ENCODE measurements at places on chromosomes 5 and 9.

DNA sequence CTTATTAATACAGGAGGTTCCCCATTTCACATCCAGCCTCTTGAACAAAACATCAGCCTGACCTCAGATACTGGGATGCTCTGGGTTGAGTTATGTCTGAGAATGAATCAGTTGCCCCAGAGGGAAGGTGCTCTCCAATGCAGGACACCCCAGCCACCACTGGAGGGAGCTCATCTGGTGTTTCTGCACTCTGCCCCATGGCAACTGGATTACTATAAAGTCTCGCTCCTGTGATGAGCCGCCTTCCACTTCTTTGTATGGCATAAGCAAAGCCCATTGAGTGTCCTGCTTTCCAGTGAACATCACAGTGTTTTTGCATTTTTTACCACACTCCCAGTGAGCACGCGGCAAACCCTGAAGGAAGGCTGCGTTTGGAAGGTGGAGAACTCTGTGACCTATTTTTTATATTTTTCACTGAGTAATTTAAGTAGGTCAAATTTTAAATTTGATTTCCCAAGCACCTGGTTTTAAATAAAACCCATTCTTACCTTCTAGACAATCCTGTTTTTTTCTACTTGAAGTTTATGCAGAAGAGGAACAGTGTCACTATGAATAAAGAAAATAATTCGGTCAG is 176.9 kb upstream of the WWC1 start:
- DNase-seq: peak; percentile 64

GRCh38 chr5:151038801-151039238 is 18.4 kb downstream of the GPX3 start:
- no peak for DNase-seq

GRCh38 chr9:133882849-133883755 is 109.0 kb downstream of the VAV2 start:
- DNase-seq: no peak

DNA sequence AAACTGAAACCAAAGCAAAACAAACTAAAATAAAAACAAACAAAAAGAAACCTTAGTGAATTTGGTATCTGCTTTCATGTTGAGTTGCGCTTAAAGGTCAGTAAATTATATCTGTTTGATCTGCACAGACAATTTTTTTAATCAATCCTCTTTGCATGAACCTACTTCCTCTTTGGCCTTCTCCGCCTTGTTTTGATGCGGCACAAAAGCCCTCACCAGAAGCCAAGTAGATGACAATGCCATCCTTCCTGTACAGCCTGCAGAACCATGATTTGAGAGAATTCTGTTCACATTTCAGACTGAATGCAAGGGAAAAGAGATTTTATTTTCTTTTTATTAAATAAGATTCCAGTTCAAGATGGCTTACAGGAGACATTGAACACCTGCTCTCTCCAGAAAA is 473.6 kb upstream of the FTMT start:
- DNase-seq: no peak

DNA sequence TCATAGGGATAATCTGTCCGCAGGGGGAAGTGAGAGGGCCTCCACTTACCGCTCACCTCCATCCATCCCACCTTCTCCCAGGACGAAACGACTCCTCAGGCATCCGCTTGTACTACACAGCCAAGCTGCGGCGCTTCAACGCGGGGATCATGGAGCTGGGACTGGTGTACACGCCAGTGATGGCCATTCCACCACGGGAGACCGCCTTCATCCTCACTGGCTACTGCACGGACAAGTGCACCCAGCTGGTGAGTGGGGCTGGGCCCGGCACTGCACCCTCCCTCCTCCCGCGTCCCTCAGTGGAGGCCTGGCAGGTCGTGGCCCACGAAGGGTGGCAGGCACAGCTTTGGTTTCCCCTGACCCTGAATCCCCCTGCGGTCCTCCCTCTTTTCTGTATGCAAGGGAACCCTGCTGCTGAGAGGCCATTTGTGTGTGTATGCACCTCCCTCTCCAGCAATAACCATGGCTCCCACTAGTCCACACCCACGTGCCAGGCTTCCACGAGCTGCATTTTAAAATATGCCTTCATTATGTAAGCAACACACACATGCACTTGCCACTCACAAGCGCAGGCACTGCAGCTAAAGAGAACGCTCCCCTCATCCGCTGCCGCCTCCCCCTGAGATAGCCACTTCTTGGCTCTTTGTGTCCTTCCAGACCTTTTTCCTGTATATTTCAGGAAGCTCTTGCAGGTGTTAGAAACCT is 11.8 kb downstream of the DBH start:
- no peak for DNase-seq

DNA sequence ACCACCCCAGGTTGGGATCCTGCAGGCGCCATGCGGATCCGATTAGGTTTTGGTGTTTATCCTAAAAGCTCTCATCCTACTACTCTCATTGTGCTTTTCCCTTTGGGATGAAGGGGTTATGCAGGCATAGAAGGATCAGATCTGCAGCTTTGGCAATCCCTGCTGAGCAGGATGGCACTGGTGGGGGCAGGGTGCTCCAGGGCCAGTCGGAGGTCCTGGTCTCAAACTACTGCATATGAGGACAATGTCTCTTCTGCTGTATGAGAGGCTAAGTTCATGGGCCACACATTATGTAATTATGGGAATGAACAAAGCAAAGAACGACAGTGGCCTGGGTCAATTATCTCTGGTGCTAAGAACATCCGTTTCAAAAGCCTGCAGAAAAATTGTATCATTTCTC is 334.2 kb downstream of the IRX1 start:
- DNase-seq: no peak

DNA sequence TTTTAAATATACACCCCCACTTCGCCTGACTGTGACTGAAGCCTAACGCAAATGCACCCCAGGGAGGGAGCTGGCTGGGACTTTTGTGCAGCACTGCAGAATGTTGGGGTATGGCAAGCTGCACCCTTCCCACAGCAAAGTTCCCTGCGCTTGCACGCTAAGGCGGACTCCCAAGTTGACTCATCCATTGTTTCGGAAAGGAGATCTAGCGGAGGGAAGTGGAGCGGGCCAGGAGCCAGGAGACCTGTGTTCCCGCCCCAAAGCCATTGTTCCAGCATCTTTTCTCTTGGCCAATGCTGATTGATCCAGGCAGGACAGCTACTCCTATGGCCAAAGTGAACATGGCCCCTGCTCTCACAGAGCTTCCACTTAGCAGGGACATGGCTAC is 202.9 kb downstream of the AOPEP start:
- no peak for DNase-seq

GRCh38 chr5:59371525-59372127 is 521.9 kb downstream of the PDE4D start:
- DNase-seq: no peak

DNA sequence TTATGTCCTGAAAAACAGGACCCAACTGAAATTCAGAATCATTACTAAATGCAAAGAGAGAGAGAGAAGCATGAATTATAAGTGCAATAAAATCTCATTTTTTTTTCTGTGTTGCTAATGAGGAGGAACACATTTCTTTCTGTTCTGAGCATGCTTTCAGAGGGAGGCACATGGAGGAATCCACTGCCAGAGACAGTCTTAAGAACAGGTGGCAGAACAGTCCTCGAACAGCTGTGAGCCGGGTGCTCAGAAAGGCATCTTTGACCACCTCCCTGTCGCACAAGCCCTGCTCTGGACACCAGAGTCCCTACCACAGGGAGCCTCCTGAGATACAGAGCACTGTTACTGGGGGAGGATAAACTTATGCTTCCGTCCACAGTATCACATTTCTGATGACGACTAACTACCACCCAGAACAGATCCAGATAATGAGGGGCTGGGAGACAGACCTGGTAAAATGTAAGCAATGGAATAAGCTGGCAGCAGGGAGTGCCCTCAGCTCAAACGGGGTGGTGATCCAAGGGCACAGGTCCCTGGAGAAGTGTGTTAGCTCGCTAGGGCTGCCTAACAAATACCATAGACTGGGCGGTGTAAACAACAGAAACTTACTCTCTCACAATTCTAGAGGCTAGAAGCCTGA is 134.0 kb downstream of the SLC1A3 start:
- DNase-seq: peak; percentile 18

DNA sequence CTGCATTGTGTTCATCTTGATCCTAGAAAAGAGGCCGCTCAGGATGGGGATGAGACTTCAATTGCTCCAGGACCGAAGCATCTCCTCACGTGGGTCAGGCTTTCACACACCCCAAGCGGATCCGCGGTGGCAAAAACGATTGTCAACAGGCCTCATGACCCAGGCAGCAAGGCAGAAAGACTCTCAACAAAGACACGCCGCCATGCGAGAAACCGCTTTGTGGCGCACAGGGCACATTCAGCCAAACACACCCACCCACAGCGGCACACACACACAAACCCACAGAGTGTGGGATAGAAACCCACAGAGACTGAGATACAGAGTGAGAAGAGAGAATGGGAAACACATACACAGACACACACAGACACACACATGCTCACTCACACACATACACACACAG is 483.4 kb downstream of the SPATA31A7 start:
- no peak for DNase-seq

DNA sequence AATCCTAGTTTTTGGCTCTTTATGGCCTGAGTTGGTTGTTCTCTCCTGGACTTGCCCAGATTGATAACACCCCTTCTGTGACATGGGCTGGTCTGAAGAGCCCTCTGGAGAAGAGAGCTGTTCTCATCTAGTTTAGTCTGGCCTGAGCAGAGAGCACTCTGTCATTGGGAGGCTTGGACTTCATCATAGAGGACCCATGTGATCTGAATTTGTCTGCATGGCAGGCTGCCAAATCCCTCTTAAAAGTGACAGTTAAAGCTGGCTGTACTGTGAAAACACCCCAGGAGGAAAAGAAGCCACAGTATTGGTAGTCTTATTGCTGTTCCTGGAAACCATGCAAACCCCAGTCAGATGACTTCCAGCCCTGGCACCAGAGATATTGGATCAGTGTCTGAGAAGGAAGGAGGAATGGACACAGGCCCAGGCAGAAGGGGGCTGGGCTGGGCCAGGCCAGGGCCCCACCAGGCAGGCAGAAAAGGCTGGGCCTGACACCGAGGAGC is 3.7 kb upstream of the WDR31 start:
- peak; percentile 43 for DNase-seq

- DNase-seq: no peak
Measured at GRCh38 chr9:93164085-93164484, 19.9 kb upstream of the WNK2 start.

DNA sequence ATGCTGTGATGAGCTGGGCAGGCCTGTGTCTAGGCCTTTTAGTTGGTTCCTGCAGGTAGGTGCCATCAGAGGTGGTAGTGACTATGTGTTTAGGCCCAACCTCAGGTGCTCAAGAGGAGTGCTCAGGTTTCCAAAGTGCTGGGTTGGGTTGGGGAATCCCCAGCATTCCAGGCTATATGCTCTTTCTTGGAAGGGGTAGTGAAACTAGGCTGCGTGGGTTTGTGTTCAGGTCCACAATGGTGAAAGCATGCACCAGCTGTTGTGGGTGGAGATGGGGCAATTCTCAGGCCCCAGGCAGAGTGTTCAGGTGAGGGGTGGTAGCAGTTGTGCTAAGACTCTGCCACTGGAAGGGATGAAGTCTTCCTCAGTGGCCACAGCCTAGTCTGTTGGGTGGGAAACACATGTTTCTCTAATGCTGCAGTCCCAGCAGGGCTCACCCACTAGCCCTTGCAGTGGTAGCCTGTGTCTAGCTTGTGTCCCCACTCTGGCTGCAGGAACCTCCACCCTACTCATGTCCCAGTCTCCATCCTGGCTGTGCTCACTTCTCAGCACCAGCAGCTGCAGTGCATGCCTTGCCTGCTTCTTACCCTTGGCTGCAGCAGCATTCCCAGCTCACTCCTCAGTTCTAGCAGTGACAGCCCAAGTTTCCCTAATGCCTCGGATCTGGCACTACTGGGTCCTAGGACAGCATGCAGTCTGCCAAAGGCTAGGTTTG is 78.9 kb downstream of the FAM170A start:
- no peak for DNase-seq

DNA sequence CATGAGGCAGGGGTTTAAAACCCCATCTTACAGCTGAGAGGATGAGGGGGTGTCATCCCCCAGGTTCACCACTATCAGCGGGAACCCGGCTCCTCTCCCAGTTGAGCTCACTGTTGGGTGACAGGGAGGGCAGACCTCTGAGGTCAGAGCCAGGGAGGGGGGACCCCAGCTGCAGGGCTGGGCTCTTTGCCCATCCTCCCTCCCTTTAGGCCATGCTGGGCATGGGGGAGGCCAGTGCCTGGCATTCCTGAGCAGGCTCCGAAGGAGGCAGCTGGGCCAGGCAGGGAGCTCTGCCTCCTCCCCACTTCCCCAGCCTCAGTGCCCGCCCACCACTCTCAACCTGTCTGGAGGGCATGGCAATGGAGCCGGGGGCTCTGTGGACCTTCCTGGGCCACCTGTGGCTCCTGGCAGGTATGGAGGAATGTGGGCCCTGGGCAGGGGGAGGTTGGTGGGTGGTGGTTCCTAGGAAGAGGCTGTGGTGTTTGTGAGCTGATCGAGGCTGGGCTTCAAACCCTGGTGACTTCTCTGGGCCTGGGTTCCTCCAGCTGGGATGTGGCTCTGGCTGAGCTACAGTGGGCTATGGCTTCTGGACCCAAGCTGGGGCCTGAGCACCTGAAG is 12.6 kb downstream of the CRB2 start:
- DNase-seq: no peak

DNA sequence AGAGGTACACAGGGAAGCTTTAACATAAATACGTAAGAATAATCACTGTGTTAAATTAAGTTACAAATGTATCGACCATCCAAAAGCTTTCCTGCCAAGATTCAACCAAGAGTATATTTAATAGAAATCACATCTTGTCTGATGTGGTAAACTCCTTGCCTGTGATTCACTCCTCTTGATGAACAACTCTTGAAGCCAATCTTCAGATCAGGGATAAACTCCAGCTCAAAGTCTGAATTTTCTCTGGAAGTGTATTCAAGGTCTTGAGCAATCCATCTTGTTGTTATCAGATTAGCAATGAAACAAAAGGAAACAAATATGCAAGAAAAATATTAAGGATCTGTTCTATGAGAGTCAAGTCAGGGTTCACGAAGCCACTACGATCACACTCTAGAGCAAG is 170.0 kb upstream of the ADAMTS16 start:
- DNase-seq: no peak

- DNase-seq: no peak
Measured at GRCh38 chr5:505951-506525, 18.2 kb downstream of the SLC9A3 start.

- DNase-seq: peak; percentile 61
Measured at GRCh38 chr5:19240170-19240569, 747.8 kb downstream of the CDH18 start.

DNA sequence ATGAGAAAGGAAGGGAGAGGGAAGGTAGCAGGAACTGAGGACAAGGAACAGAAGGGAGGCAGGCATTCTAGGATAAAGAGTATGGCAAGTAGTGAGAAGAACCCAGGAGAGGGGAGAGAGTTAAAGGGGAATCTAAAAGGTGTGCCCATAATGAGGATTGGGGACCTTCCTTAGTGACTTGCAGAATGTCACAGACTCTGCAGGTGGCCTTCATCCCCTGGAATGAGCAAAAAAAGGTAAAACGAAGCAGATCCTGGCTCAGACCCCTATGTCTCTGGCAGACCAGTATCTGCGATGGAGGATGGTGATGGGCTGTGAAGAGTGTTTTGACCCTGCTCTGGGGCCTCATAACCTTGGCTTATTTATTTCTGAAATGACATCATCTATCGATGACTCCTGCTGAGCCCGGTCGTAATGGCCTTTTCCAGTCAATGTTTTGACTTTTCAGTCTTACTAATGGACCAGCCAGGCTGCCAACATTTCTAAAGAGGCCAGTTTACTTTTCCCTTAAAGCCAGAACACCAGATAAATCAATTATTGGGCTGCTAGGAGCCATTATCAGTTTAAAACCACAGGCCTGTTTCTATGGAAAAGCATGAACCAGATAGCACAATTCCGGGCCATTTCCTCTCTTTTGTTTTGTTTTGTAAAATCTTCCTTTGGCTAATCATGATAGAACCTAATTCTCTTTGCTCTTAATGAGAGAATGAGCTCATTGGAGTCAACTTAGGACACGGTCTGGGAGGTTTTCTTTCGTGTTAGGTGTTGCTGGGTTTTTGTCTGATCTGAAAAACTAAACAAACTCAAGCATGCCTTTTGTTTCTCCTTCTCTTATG is 3.1 kb downstream of the TMOD1 start:
- DNase-seq: no peak
